ENCODE measurements at places on chromosomes 5 and 9.

DNA sequence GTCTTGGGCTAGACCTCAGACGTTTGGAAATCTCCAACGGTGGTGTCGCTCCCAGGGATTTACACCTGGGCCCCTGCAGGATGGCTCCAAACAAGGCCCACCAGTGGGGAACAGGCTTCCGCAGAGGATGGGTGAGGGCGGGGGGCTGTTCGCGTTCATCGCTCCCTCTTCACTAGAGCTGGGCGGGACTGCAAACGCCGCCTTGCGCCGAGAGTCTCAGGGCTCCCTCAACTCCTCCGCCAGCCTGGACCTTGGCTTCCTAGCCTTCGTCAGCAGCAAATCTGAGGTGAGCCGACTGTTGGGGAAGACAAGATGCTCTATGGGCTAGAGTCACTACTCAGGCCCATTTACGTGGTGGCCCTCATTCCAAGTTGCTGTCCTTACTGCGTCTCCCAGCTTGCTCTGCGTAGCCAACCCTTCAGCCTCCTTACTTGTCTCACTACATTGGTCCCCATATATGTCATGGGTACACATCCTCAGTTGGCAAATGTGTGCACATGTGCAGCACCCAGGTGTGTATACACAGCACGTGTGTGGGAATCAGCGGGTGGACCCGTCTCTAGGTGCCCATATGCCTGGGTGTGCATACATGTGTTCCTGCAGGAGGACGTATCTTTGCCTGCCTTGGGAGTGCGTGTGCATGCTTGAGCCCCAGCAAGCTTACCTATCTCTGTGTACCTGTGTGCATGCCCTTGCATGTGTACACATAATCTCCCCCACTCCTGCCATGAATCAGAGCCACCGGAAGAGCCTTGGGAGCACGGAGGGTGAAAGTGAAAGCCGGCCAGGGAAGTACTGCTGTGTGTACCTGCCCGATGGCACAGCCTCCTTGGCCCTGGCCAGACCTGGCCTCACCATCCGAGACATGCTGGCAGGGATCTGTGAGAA lies 10.5 kb downstream of the RGS14 start:
- no peak for DNase-seq

DNA sequence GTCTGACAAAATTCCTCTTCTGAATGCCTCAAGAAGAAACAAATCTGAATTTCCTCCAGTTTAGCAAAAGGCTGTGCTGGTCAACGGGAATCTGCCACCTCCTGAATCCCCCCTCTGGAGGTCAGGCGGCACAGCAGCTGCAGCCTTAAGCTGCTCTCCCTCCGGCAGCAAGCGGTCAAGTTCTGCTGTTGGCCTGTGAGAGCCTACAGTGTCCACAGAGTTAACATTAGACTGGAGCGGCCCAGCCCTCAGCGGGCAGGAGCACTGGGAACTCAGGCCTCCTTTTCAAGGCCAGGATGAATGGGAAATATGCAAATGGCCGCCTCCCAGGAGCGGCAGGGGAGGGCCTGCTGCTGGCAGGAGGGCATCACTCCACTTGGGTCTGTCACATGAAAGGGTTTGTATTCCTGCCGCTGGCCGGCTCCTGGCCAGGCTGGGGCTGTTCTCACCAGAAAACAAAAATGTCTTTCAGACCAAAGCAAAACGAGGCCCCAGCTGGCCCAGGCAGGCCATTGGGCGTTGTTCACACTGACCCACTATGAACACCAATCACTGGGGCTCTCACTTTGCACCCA lies 8.2 kb downstream of the ACSL6 start:
- no peak for DNase-seq

DNA sequence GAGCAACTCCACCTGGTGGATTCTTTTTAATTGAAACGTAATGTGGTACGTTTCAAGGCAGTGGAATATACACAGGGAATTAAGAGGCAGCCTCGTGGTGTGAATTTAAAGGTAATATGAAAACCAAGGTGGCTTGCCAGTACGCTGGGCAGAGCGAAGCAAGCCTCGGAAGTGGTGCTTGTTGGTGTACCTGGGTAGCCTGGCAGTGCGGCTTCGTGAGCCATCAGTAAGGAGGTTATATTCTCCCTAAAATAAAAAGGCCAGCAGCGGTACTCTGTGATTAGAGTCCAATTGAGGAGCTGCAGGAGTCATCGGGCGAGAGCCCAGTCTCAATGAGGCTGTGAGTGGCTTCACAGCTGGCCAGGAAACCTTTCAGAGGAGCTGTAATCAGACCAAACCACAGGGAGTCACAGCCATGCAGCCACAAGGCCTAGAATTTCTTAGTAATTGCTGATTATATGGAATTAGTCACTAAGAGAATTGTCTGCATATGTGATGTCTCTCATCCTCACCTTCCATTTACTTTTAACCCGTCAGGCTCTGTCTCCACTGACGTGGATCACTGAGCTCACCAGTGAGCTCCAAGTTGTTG lies 57.7 kb downstream of the DCP2 start:
- no peak for DNase-seq

DNA sequence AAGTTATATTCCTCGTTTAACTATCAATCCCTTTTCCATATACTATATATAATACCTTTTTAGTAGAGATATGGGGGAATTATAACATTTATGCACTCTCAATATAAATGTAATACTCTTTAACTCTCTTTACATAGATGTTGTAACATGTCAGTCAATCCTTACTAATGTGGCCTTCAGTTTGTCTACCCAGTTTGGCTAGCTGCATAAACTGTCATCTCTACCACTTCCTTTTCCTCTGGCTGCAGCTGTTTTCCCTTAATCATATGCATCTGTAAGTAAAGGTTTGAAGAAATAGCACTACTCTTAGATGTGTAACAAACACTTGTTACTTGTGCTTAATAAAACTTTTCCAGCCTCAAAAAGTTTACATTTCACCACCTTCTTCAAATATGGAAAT lies 13.4 kb downstream of the ABHD17B start:
- no peak for DNase-seq

DNA sequence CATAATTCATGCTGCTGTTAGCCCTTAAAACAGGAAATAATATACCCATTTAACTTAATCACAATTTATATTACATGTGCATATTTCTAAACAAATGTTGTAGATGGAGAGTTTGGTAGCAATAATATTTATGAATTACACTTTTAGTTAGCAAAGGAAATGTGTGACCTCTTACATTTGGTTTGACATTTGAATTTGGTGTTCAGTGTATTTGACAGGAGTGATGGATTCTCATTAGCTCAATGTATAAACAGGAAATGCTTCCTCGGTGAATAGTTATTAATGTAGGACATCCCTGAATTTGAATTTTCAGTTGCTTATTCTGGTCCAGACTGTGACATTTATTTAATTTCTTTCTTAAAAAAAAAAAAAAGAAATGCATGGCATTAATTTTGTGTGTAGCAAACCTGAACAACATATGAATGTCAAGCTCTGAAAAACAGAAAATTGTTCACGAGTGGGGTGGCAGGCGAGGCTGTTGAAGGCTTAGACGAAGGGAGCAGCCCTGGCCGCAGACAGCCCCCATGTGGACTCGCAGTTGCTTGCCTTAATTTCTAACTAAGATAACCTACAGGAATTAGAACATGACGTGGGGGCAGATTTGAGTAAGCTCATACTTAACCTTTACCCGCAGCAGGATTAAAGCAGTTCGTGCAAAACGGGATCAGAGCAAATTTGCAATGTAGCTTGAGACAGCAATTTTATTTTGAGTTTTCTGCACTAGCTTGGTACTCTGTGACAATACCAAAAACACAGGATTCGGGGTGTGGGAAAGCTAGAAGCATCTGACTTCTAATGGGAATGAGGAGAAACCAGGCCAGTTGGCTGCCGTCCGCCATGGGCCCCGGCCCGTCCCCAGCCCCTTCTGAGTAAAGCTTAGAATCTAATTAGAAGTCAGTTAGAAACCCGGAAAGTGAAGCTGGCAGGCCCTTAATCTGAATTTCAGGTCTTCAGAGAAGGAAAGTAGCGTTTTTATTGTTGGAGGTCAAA lies 134.3 kb downstream of the MACROH2A1 start:
- no peak for DNase-seq

GRCh38 chr5:136769900-136770684 lies 404.7 kb upstream of the TRPC7 start:
- no peak for DNase-seq

GRCh38 chr9:110623462-110624025 lies 44.0 kb upstream of the SVEP1 start:
- no peak for DNase-seq

GRCh38 chr5:68458416-68459021 lies 243.0 kb downstream of the PIK3R1 start:
- no peak for DNase-seq

GRCh38 chr5:180324601-180324950 lies 28.6 kb downstream of the GFPT2 start:
- no peak for DNase-seq

GRCh38 chr5:16937503-16938161 lies 1.5 kb upstream of the MYO10 start:
- no peak for DNase-seq

- no peak for DNase-seq
Observed at GRCh38 chr9:124934290-124934689, 6.6 kb downstream of the GOLGA1 start.

DNA sequence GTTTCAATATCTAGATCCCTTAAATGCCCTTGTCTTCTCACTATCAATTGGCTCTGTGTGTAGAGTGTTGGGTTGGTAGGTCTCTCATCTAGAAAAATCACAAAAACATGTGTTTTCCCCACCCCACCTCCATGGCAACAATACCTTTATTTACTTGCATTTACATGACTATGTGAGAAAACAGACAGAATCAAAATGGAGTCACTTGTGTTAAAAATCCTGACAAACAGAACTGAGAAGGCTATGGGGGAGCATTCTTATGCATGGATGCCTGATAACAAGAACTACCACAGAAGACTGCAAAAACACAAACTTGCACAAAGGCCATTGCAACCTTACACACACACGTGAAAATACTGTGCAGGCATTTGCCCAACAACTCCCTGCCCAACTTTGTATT lies 1352.9 kb upstream of the CDH9 start:
- DNase-seq, result no peak

GRCh38 chr9:84310883-84311282 lies 29.7 kb downstream of the SLC28A3 start:
- no peak for DNase-seq

- no peak for DNase-seq
Observed at GRCh38 chr5:36366883-36367282, 65.2 kb upstream of the RANBP3L start.

DNA sequence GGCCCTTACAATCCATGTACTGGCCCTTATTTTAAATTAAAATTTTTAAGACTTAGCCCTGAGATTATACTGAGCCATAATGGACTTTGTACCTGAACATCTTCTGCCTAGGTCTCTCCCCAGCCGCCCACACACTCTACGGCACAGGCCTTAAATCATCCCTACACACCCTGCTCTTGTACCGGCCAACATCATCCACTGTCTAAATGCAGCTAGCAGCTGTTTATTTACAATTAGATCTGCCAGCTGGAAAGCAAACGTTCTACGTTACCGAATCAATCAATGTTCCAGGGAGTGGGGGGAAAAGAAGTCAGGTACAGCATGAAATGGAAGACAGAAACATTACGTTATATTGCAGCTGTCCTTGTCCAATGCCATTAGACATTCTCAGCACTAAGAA lies 88.4 kb upstream of the GRAMD2B start:
- DNase-seq, result no peak

DNA sequence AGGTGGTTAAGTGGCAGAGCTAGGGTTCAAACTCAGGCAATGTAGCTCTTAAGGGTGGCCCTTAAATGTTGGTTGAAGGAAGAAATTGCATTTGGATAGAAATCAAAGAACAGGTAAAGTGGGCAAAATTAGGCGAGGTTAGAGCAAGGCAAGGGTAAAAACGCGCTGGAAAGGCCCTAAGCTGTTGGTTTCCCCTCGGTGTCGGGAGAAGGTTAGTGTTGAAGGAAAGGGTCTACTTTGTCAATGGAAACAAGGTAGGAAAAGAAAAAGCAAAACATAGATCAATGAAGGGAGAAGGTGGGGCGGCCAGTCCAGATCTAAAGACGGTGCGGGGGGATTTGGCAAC lies 431 bp downstream of the FASTKD3 start:
- DNase-seq, result no peak

- no peak for DNase-seq
Observed at GRCh38 chr5:110963495-110963894, 108.0 kb upstream of the TSLP start.

DNA sequence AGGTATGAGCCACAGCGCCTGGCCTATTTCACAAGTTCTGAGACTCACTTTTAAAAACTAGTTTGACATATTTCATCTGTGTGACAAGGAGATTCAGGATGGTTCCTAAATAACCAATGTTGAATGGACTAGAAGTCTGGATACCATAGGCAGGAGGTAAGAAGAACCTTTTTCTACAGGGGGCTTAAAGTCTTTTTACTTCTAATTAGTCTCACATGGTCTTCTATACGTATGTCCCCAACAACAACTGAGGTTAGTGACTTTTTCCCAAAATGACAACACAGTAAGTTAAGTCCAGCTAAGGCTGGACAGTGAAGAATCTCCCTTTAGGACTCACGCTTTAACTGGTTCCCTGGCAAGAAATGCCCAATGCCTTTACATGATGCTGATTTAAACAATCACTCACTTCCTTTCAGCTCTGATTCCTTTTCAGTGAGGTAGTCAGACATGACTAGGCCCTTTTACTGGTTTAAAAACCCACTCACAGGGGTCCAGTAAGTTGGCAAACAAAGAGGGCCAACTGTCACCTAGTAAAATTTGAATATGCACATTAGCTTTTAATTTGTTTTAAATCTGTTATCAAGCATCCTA lies 12.1 kb upstream of the HAUS6 start:
- DNase-seq, result no peak
